ENCODE measurements at places on chromosomes 13 and 19. TPM values are rescaled to one million over a fixed set of nuclear protein-coding genes. Genes with fewer than 3 reads are reported as not detected.

- H3K4me3 ChIP-seq = no peak overlapping the region
- no peaks in the 10 kb centered on the region for H3K27me3 ChIP-seq
- no peak overlapping the region for H3K27ac ChIP-seq
- H3K4me1 ChIP-seq = no peaks in the 10 kb centered on the region
Measured at GRCh38 chr13:36685927-36686326, 12.1 kb downstream of the SERTM1 start.

DNA sequence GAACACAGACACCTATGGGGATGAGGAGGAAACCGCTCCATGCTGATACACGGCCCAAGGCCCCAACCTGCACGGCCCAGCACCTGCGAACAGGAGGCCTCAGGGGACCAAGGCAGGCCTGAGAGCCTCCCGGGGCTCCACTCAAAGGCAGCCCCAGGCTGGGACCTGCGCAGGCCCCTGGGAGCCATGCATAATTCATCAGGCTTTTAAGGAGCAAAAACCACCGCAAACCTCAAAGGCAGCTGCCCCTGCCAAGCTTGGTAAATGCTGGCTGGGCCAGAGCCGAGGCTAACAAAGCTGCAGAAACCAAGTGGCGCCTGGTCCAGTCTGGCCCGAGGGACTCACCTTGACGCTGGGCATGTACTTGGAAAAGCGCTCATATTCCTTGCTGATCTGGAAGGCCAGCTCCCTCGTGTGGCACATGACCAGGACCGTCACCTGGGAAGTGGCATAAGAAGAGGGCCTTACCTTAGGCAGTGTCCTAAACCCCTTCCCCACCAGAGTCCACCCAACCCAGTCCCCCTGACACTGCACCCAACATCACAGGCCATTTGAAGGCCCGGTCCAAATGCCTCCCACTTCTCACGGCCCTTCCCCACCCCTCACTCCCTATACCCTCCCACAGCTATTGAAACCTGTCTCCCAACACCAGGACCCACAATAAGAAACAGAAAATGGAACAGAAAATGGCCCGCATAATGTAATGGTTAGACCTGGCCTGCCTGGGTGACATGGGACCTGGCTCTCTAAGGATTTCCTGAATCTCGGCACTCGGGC is 7.8 kb downstream of the DDX39A start:
- H3K36me3 ChIP-seq = no peaks in the 10 kb centered on the region
- no peak overlapping the region for H3K27ac ChIP-seq
- DNase-seq = no peak
- H3K4me3 ChIP-seq = no peak overlapping the region

C19orf73 gene
- not detected for total RNA-seq

KLK3 gene
- total RNA-seq = not detected

HIF3A gene
- total RNA-seq = 57.7 TPM

DNA sequence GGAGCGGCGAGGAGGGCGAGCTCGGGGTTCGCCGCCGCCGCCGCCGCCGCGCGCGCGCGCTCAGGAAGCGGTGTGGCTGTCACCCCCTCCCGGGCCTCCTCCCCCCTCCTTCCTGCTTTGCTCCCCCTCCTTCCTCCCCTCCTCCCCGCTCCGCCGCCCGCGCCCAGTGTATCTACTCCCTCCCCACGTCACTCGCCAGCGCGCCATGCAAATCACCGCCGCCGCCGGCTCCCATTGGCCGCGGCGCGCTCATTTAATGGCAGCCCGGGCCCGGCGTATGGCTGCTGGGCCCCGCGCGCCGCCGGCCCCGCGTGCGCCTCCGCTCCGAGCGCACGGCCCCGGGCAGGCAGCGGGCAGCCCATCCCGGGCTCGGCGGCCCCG is 335 bp upstream of the SOX1 start:
- H3K27ac ChIP-seq = no peak overlapping the region
- no peaks in the 10 kb centered on the region for H3K36me3 ChIP-seq
- DNase-seq = no peak
- H3K27me3 ChIP-seq = no peaks in the 10 kb centered on the region
- H3K4me3 ChIP-seq = no peak overlapping the region

DNA sequence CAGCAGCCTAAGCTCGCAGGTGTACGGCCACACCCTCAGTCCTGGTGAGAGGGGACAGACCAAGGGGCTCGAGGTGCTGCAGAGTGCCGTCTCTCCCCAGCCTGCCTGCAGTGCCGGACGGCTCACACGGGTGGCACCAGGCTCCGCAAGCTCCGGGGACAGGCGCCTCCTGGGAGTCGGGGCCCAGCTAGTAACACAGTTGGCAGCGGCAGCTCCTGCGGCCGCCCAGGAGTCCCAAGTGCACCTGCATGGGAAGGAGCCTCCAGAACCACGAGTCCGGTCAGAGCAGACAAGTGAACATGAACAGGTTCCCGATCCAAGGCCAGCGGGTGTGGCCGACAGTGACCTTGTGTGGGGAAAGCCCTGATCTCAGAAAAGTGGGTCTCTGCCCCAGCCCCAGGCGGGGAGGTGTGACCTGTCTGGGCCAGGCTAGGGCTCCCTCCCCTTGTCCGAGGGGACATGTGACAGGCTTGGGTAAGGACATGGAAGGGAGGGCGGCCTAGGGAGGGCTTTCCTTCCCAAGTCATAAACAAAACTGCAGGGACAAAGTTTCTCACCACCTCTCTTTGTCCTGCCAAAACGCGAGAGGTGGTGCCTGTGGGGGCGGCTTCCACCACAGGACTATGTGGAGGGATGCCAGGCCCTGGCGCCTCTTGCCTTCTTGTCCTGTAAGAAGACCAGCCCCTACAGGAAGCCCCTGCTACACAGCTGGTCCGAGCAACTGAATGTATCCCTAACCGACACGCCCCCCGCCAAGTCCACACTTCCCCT is 46.5 kb downstream of the MLLT1 start:
- H3K4me1 ChIP-seq = peaks cover 36% of the 10 kb centered on the region
- H3K4me3 ChIP-seq = no peak overlapping the region
- H3K27me3 ChIP-seq = no peaks in the 10 kb centered on the region
- DNase-seq = no peak

- H3K4me3 ChIP-seq = no peak overlapping the region
- no peaks in the 10 kb centered on the region for H3K4me1 ChIP-seq
- no peaks in the 10 kb centered on the region for H3K27me3 ChIP-seq
- no peak for DNase-seq
Measured at GRCh38 chr19:7297742-7298141, 3.5 kb upstream of the INSR start.

ONECUT3 gene
- not detected for total RNA-seq

- H3K4me1 ChIP-seq = peaks cover 7% of the 10 kb centered on the region
- no peak overlapping the region for H3K4me3 ChIP-seq
- no peak for DNase-seq
- no peaks in the 10 kb centered on the region for H3K36me3 ChIP-seq
- H3K27ac ChIP-seq = no peak overlapping the region
Measured at GRCh38 chr13:112567161-112567862, 20.6 kb downstream of the TUBGCP3 start.

GRCh38 chr13:98549728-98550317 is 27.1 kb downstream of the STK24 start:
- no peaks in the 10 kb centered on the region for H3K27me3 ChIP-seq
- H3K4me3 ChIP-seq = no peak overlapping the region
- no peak for DNase-seq

KLK11 gene
- 91.2 TPM for total RNA-seq

DNA sequence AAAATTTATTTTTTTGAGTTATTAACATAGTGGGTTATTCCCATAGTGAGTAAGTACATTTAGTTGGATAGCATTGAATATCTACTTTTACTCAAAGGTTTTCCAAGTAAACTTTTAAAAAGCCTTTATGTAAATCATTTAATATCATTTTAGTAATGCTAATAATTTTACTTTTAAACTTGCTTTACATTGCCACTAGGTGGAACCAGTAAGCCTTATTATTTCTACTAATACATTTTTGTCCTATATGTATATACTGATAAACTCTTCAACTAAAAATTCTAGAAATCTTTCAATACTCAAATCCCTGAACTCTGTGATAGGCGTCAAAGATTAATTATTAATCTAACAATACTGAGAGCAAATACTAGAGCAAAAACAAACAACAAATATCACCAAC is 1709.2 kb upstream of the PCDH20 start:
- H3K27ac ChIP-seq = no peak overlapping the region
- H3K4me3 ChIP-seq = no peak overlapping the region
- H3K36me3 ChIP-seq = no peaks in the 10 kb centered on the region
- DNase-seq = no peak
